ENCODE measurements at places on chromosomes 7 and 10. TPM values are rescaled to one million over a fixed set of nuclear protein-coding genes. Genes with fewer than 3 reads are reported as not detected.

TMEM236 gene
- 0.32 TPM for total RNA-seq

NXPH1 gene
- total RNA-seq = not detected

PRSS1 gene
- total RNA-seq = not detected

GHRHR gene
- total RNA-seq = not detected

INHBA gene
- 2.6 TPM for total RNA-seq

ENTPD7 gene
- total RNA-seq = 8.6 TPM

GIMAP8 gene
- total RNA-seq = 102 TPM

RASA4B gene
- total RNA-seq = 8.3 TPM

TRIM56 gene
- total RNA-seq = 14.4 TPM

CDC14C gene
- not detected for total RNA-seq

SPDYE16 gene
- total RNA-seq = under 0.01 TPM

MACROH2A2 gene
- 0.16 TPM for total RNA-seq

ACSM6 gene
- total RNA-seq = not detected

Data from bladder microvascular endothelial cell (primary cell).